ENCODE measurements at places on chromosomes 7 and 10.
A peak's percentile ranks its signal among the peaks of the same experiment; 100 is the strongest.

DNA sequence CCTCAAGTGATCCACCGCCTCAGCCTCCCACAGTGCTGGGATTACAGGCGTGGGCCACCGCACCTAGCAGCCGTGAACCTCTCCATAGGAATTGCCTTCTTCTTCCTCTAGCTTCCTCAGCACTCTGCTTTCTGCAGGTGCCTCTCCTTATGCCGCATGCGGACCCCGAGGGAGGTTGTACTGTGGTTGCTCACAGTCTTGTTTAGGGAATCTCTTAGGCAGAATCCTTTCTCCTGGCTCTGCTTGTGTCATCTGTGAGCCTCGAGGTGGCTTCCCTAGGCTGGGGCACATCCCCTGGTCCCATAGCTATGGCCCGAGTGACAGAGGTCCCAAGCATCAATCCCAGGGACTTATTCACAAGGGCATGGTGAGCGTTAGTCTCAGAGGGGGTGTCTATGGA is 33.2 kb upstream of the GIMAP8 start:
- DNase-seq, result no peak

DNA sequence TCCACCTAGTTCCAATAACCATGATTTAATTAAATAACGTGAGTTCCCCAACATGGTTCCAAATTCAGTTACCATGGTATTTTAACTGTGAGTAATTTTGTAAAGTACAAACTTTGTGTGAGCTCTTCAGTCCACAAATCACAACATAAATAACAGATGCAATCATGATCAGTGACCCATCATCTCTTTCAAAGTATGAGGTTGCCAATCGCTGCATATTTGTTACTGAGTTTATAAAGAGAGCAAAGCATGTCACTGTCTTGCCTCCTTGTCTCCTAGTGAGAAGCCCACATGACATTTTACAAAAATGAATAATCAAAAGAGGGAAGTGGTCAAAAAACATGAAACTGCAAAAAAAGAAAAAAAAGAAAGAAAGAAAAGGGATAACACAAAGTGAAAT is 69.1 kb upstream of the PDSS1 start:
- no peak for DNase-seq

- DNase-seq, result no peak
These were observed 18.6 kb upstream of the IFIT2 start for GRCh38 chr10:89283025-89283935.

- DNase-seq, result no peak
These were observed 10.2 kb upstream of the CUL1 start for GRCh38 chr7:148688526-148688925.

DNA sequence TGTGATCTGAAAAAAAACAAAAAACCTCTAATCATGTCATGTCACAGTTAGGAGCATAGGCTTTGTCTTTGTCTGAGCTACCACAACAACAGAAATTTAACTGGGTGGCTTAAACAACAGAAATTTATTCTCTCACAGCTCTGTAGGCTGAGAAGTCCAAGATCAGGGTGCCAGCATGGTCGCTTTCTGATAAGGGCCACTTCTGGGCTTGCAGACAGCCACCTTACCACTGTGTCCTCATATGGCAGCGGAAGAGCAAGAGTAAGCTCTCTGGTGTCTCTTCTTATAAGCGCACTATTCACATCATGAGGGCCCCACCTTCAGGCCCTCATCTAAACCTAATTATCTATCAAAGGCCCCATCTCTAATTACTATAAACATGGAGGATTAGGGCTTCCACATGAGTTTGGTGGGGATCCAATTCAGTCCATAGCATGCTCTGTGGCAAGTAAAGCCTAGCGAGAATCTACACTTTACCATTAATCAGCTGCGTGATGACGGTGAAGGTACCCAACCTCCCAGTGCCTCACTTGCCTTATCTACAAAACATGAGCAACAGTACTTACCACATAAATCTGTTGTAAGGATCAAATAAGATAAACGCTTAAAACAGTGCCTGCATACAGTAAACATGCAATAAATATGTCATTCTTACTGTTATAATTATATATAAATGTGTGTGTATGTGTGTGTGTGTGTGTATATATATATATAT is 17.3 kb downstream of the ZNF438 start:
- DNase-seq, result no peak

- no peak for DNase-seq
These were observed 300.3 kb downstream of the CDK14 start for GRCh38 chr7:90896458-90896857.

DNA sequence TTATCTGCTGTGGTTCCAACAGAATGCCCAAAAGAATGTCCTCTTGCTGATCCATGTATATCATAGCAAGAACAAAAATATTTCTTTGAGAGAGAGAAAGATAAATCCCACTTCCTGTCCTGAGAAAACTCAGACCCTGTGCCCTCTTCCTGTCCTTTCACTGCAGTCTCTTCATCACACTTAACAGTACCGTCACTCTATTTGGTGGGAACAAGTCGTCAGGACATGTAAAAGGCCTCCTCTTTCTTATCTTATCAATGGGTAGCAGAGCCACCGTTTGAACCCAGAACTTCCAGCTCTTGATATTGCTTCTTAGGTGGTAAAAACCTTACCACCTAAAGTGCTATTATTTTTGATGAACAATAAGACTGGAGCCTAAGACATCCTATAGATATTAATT is 43.9 kb downstream of the CHRM2 start:
- DNase-seq, result no peak

- DNase-seq, result peak; percentile 55
These were observed 12.3 kb downstream of the STX1A start for GRCh38 chr7:73707045-73707631.

GRCh38 chr10:104256335-104256961 is 1.8 kb downstream of the GSTO1 start:
- no peak for DNase-seq

DNA sequence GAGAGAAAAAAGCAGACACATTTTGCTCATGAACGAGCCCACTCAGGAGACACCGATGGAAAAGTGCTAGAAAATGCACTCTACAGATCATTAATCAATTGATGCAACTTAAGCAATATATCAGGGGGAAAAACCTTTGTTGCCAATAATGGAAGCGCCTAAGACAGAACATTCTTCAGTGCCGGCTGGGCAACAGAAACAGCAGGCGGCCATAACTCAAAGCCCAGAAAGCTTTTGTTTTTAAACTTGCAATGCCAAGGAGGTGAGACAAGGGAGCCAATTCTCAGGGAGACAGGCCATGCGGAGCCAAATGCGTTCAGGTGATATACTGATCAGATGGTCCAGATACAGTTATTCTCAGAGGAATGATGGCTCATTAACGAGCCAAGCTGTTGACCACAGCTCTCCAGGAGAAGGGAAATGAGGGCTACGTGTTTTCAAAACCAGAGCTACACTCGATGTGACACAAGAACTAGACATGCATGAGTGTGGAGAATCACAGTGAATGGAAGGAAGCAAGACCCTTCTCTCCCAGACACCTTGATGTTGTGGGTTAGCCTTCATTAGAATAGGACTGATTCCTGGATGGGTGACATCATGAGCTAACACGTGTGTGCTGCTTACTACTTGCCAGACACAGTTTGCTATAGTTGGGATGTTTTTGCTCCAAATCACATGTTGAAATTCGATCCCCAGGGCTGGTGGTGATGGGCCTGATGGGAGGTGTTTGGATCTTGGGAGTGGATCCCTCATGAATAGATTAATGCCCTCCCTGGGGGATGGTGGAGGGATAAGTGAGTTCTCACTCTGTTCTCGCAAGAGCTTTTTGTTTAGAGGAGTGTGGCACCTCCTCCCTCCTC is 79.1 kb upstream of the KCNMA1 start:
- DNase-seq, result no peak

DNA sequence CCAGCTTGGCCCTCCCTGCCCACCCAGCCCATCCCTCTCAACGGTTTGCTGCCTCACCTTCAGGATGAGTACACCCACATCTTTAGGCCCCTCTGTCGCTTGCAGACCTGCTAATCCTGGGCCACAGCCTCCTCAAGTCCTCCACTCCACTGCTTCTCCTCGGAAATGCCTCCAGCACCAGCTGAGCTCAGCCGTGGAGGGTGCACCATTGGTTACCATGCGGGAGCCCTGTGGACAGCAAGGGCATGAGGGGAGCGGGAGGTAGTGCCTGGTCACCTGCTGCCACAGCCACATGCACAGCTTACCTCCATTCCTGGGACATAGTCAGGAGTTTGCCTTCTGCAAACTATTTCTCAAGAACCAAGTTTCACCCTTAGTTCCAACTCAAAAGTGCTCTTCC is 286.3 kb upstream of the ZMIZ1 start:
- DNase-seq, result no peak
